ENCODE measurements at places on chromosomes 7 and 10. TPM values are rescaled to one million over a fixed set of nuclear protein-coding genes. Genes with fewer than 3 reads are reported as not detected.

BLNK gene
- total RNA-seq, result 0.50 TPM

DYNC1I1 gene
- 0.34 TPM for total RNA-seq

PRSS2 gene
- total RNA-seq, result 0.34 TPM

C10orf90 gene
- total RNA-seq, result 0.15 TPM

MACROH2A2 gene
- total RNA-seq, result 20.8 TPM
